ENCODE measurements at places on chromosomes 5 and 9. TPM values are rescaled to one million over a fixed set of nuclear protein-coding genes. Genes with fewer than 3 reads are reported as not detected.

HARS2 gene
- 17.0 TPM for polyA plus RNA-seq

ISCA1 gene
- 80.8 TPM for polyA plus RNA-seq

ADAMTSL1 gene
- polyA plus RNA-seq: 1.2 TPM

POLE3 gene
- polyA plus RNA-seq: 18.0 TPM

DND1 gene
- polyA plus RNA-seq: 0.54 TPM

CCIN gene
- 0.07 TPM for polyA plus RNA-seq

MAMDC4 gene
- 5.2 TPM for polyA plus RNA-seq

ENTPD2 gene
- 2.1 TPM for polyA plus RNA-seq

UBE2QL1 gene
- 9.3 TPM for polyA plus RNA-seq

DDX4 gene
- not detected for polyA plus RNA-seq

FAM151B gene
- polyA plus RNA-seq: 0.59 TPM

KIAA0825 gene
- 0.43 TPM for polyA plus RNA-seq

ZNF454 gene
- polyA plus RNA-seq: 1.9 TPM

NUDT12 gene
- 9.1 TPM for polyA plus RNA-seq

PCDH12 gene
- polyA plus RNA-seq: 3.0 TPM

SLC22A4 gene
- 0.86 TPM for polyA plus RNA-seq

SLC6A19 gene
- not detected for polyA plus RNA-seq

MBLAC2 gene
- 2.3 TPM for polyA plus RNA-seq

PCDHAC1 gene
- not detected for polyA plus RNA-seq

PCDHB15 gene
- 2.5 TPM for polyA plus RNA-seq

Data from right cardiac atrium (tissue), 5 donors.